ENCODE measurements at places on chromosomes 6 and 20.

- no peak for DNase-seq
Observed at GRCh38 chr20:48209102-48209501, 423.8 kb upstream of the SULF2 start.

DNA sequence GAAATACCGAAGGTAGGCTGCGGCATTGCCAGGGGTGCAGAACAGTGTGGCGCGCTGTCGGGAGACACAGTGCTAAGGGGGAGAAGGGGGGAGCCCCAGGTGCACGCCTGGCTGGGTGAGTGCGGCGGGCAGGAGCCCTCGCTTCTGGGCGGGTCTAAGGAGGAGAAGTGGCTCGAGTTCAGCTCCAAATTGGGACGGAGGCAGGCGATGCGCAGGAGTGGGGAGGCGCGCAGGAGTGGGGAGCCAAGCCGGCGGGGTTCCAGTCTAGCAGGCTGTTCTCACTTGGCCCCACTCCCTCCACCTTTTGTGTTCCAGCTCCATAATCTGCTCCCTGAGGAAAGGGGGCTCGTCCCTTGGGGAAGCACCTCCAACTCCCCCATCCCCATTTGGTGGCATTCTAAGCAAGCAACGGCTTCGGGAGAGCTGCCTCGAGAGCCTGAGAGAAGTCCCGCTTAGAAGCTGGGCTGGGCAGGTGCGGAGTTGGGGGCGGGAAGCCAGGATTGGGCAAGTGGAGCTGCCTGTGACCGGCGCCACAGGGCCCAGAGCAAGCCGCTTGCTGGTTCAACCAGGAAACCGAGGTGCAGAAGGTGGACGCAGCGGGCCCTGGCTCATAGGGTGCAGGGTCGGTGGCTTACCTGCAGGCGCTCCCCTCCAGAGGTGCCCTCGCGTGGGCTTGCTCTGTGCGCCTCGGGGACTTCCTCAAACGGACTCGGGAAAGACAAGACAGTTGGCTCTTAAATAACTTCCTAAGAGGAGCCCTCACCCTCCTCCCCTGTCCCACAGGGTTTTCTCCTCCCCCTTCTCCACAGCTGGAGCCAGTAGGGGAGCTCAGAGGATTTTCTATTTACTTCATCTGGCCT lies at the start of gene F13A1:
TSS of gene F13A1 (minus strand) at position 711 of the 860 bp plus-strand sequence. CDS start 1,998 bp downstream, outside the sequence.
- DNase-seq: no peak

- no peak for DNase-seq
Observed at GRCh38 chr6:104282581-104282980, 577.1 kb downstream of the HACE1 start.

DNA sequence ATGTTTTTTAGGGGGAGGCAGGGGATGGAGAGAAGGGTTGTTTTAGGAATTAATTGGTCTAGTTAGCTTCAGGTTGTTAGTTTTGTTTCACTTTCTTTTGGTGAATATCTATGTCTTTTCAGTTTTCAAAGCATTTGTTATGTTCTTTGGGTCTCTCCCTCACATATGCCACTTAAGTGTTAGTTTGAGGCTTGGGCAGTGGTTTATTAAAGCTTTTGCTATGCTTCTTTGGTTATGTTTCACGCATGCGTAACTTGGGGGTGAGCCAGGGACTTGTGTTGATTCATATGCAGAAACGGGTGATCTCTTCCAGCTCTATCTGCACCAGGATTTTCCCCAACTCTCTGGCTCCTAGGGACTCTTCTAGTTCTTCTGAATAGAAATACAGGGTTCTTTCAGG lies 11.4 kb upstream of the MMS22L start:
- DNase-seq: no peak

- DNase-seq: no peak
Observed at GRCh38 chr6:3908961-3909360, 59.8 kb downstream of the FAM50B start.

- no peak for DNase-seq
Observed at GRCh38 chr6:57222743-57223077, 603 bp upstream of the RAB23 start.

DNA sequence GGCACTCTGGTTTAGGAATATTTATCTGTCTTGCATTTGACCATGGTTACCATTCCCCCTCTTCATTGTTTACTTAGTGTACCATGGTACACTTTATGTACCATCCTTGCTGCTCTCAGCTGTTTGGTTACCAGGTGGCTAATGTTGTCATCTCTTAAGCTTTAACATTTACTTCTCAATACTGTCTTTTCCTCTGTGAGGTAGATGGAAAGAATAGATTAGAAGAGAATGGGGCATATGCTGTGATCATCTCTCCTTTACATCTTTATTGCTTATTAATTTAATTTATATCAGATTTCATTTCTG lies 109.2 kb downstream of the NCOA3 start:
- no peak for DNase-seq

DNA sequence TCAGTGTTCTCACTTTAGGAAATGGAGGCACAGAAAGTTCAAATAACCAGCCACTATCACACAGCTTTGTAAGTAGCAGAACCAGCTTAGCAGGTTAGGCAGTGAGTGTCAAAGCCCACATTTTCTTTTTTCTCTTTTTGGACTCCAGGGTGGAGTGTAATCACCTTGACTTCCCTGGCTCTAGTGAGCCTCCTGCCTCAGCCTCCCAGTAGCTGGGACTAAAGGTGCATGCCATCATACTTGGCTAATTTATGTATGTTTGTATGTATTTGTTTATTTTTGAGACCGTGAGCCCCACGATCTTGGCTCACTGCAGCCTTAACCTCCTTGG lies 7.8 kb upstream of the NCOA3 start:
- DNase-seq: no peak

GRCh38 chr20:4443016-4443415 lies 278.7 kb upstream of the PRND start:
- no peak for DNase-seq

DNA sequence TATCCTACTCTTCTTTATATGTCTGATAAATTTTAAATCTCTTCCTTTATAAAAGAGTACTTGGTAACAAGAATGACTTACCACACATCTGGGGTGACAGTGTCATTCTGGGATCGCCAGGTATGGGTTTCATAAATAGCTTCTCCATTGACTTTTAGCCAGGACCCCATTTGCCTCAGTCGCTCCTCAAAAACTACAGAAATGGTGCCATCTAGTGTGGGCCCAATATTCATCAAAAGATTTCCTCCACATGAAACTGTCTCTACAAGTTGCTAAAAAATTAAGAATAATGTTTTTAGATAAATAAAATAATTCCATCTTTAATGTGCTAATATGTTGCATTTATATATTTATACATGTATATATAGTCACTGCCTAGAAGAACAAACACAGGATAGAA lies 9.7 kb downstream of the FUCA2 start:
- no peak for DNase-seq

GRCh38 chr20:37523911-37524700 lies 3.1 kb downstream of the NNAT start:
- no peak for DNase-seq

DNA sequence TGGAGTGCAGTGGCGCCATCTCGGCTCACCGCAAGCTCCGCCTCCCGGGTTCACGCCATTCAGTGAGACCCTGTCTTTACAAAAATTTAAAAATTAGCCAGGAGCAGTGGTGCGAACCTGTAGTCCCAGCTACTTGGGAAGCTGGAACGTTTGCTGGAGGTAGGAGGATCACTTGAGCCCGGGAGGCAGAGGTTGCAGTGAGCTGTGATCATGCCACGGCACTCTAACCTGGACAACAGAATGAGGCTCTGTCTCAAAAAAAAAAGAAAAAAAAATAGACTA lies 5.7 kb upstream of the PARD6B start:
- no peak for DNase-seq

GRCh38 chr20:1061484-1062221 lies 56.7 kb upstream of the PSMF1 start:
- DNase-seq: no peak

DNA sequence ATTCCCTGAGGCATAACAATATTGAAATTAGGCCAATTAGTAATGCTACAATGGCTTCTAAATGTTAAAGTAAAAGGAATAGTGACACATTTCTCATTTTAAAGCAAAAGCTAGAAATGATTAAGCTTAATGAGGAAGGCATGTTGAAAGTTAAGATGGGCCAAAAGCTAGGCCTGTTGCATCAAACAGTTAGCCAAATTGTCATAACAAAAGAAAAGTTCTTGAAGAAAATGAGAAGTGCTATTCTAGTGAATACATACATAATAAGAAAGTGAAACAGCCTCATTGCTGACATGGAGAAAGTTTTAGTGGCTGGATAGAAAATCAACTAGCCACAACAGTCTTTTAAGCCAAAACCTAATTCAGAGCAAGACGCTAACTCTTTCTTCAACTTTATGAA lies 12.9 kb downstream of the OR2A4 start:
- no peak for DNase-seq

DNA sequence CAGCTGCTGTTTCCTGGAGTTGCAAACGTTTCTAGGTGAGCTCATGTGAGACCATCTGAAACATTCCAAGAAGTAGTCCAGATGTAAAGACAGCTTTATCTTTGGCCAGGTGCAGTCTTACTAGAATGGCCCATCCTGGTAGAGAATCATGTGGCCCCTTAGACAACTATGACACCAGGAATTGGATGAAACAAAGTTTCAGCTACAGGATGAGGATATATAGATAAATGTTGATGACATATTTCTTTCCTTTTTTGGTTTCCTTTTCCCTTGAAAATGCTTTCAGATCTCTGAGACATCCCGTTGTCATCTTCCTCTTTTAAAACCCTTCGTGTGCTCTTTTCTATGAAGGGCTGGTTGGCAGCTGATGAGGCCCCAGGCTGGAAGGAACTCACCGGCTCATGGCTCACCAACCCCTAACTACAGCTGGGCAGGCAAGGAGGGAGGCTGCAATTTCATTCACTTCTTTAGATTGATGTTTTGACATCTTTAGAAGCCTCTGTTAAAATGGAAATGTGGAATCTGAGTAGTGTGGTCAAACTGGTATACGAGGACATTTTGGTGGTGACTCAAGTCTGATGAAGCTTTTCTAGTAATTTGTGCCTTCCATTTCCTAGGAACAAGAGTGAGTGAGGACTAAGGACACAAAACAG lies 167.9 kb upstream of the TNFAIP3 start:
- no peak for DNase-seq

DNA sequence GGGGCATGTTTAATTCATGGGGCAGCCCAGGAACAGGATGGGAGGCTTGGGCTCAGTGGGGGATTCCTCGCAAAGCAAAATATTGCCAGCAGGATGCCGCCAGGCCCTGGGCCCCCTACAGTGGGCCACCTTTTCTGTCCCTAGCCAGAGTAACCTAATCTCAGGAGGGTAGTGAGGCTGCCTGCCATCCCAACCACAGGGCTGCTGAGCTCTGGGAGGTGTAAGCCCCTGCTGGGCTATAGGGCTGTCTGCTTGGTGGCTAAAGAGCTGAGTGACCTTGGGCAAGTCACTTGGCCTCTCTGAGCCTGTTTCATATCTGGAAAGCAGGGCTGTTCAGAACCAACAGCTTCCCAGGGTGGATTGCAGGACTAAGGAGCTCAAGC lies 35.7 kb upstream of the CDH22 start:
- no peak for DNase-seq

DNA sequence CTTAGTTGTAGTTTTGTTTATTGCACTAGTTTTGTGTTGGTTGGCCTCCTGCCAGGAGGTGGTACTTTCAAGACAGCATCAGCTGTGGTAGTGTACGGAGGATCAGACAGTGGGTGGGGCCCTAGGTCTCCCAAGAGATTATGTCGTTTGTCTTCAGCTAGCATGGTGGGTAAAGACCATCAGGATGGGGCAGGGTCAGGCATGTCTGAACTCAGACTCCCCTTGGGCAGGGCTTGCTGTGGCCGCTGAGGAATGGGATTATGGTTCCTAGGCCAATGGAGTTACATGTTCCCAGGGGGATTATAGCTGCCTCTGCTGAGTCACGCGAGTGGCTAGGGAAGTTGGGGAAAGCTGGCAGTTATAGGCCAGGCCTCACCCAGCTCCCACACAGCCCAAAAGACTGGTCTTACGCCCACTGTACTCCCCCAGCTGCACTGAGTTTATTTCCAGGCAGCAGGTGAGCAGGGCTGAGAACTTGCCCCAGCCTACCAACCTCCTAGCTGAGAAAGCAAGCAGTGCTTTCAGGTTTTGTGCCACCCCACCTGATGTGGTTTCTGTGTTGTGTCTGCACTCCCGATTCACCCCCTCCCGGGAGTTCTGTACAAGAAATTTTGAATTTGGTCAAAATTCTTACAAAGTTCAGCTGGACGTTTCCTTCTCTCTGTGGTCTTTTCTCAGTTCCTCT lies 24.7 kb downstream of the ZSCAN31 start:
- no peak for DNase-seq

DNA sequence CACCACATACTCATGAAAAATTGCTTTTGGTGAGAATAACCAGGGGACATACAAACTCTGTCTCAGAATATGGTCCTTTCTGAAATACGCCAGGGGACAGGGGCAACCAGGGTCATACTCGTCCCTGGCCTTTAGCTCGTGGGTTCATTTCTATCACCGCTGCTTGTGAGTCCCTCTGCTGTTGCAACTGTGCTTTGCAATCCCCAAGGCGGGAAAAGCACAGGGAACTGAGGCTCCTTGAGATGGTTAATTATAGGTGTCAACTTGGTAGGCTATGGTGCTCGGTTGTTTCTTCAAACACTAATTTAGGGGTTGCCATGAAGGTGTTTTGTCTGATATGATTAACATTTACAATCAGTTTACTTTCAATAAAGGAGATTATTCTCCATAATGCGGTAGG lies 51.6 kb downstream of the RFPL4B start:
- no peak for DNase-seq

- no peak for DNase-seq
Observed at GRCh38 chr20:23879811-23880374, 345 bp upstream of the CST5 start.

- DNase-seq: peak; percentile 36
Observed at GRCh38 chr6:142566628-142567396, 265.0 kb downstream of the ADGRG6 start.

- no peak for DNase-seq
Observed at GRCh38 chr6:42405021-42405420, 46.7 kb downstream of the TRERF1 start.

DNA sequence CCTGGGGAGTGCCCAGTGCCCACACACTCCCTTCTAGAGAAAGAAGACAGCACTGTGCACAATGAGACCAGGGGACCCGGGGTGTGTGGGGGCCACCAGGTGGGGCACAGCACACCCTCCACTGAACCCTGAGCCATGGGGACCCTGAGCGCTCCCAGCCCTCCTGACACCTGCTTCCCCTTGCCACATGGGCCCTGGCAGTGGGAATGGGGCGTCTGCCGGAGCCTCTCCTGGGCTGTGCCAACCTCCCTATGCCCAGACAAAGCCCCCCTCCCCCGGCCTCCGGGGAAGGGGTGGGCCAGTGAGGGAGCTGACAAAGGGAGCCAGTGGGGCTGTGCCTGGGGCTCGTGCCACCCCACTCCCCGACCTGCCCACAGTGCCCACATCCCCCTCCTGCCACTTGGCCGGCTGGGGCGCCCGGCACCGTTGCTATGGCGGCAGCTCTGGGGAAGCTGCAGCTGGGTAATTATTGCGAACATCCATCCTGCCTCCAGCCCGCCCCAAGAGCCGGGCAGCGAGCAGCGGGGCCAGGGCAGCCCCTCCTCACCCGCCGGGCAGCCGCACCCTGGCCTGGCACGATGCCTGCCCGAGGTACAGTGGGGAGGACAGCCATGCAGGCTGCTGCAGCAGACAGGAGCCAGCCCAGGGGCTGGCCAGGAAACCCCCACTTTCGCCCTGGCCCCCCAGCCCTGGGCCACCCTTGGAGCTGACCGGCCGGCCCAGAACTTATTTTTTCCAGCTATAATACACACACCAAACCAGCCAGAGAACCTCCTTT lies 41.9 kb upstream of the NOL4L start:
- DNase-seq: peak; percentile 27
